ENCODE measurements at places on chromosomes 3 and 15.
A peak's percentile ranks its signal among the peaks of the same experiment; 100 is the strongest.

- DNase-seq, result no peak
Measured at GRCh38 chr3:195763843-195764825, 43.4 kb downstream of the MUC20 start.

DNA sequence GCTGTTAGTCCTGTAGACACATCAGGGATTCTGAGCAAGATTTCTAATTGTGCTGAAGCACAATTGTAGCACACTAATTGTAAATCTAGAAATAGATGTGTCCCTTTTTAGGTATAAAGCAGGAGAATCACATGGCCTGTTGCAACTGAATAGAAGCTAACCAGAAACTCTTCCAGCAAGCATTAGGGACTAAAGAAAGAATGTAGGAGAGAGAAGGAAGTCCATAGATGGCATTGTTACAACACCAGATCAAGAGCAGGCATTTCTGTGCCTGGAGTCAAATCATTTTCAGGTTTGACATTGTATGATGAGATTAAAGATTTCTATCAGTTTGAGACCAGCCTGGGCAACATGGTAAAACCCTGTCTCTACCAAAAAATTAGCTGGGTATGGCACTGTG lies 27.4 kb downstream of the CALML4 start:
- peak; percentile 37 for DNase-seq

DNA sequence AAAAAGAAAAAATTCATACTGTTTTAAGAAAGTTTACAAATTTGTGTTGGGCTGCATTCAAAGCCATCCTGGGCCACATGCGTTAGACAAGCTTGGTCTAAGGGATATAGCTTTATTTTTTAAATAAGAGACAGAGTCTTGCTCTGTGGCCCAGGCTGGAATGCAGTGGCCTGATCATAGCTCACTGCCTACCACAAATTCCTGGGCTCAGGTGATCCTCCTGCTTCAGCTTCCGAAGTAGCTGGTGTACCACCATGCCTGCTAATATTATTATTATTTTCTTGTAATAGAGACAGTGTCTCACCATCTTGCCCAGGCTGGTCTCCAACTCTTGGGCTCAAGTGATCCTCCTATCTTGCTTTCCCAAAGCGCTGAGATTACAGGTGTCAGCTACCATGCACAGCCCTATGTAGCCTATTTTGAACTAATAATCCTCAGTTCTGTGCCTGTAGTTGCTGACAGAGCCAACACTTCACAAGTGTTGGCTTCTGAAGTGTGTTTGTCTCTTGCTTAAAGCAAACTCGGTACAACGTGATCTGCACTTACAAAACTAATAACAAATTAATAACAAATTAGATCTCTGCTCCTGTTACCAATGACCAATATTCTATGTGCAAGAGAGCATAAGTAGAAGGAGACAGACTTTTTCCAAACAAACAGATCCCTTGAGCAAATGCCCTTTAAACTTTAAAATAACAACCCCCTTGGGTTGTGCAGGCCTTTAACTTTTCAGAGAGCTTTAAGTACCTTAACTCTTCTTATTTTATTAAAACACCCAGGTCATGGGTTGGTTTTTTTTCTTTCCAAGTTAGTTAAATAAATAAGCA lies 135.2 kb downstream of the VGLL4 start:
- no peak for DNase-seq

DNA sequence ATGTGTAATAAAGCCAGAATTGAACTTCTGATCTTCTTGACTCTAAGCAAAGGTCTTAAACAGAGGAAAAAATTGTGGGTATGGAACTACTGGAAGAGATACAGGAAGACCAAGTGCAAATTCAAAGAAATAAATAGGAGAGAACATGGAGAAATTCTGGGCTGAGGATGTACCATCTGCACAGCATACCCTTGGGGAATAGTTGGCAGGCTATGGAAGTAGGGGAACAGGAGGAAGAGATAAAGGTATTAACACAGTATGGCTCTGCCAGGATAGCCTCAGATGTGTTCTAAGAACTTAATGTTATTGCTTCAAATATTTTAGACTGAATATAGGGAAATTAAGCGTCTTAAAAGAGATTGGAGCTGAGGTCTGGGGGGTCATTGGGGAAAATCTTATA lies 485.4 kb downstream of the CNTN3 start:
- DNase-seq, result no peak

DNA sequence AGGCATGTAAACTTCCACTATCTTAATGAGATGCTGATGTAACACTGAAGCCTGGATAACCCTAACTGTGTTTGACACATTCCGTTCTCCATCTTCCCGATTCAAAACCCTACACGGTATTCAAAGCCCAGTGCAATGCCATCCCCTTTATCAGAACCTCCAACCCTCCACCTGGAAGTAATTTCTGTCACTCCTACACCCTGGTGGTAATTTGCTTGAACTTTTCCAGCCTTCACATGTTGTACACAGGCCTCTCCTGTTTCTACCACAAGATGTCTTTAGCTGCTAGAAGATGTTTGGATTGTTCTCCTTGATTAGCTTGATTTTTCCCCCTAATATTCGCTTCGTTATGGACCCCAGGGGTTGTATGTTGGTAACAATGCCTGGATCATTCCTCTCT lies 208.9 kb downstream of the CHST2 start:
- no peak for DNase-seq

DNA sequence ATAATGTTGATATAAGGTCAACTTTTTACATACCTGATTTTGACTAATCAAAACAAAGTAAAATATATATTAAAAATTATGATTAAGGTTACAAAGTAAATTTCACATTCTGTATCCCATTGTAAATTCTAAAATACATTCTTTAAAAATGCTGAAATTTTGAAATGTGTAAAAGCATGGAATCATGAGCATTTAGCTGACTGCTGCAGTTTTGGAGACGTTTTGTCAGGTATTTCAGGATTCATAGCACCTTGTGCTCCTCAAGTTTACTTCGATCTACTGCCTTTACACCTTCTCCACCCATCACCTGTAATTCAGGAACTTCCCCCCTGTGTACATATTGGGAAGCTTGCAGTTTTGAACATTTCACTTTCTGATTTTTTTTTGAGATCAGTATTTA lies 71.0 kb downstream of the ARHGEF26 start:
- DNase-seq, result no peak

- no peak for DNase-seq
Measured at GRCh38 chr3:126284258-126284904, 72.8 kb downstream of the KLF15 start.

DNA sequence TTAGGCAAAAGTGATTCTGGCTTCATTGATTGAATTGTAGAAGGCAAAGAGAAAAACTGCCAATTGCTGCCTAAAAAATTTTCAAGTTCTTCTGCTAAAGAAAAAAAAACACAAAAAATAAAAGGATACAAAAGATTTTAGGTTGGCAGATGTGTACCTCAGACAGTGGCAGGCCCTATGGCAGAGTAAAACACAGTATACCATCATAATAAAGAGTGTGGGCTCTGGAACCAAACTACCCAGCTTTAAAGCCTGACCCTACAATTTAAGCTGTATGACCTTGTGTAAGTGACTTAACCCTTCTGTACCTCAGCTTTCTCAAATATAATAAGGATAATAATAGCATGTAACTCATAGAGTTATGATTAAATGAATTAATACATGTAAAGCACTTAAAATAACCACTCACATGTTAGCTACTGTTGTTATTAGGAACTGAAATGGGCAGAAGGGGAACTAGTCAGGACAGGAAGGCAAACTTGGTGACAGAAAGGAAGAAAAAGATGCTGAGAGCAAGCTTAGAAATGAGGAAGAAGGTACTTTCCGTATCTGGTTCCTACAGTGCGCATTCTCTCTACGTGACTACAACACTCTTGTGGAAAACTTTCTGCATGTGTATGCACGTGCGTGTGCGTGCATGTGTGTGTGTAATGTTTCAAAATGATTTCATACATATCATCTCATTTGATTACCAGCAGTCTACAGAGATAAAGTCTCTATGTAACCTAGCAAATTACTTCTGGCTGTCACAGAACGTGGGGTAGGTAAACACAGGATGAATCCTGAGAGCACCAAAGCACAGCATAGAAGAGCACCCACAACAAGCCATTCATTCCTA lies 13.6 kb upstream of the GATM start:
- DNase-seq, result no peak

Measured in GM04503 (cell line).